Stimulated activated CD8-positive, alpha-beta memory T cell treated with anti-CD3 and anti-CD28 coated beads, Interleukin-4, amount 100 ng/mL, for 24 hours (primary cell): ENCODE measurements at places on chromosomes 16 and 17.

GRCh38 chr16:11510178-11510973 is 76.3 kb downstream of the LITAF start:
- DNase-seq, result no peak

DNA sequence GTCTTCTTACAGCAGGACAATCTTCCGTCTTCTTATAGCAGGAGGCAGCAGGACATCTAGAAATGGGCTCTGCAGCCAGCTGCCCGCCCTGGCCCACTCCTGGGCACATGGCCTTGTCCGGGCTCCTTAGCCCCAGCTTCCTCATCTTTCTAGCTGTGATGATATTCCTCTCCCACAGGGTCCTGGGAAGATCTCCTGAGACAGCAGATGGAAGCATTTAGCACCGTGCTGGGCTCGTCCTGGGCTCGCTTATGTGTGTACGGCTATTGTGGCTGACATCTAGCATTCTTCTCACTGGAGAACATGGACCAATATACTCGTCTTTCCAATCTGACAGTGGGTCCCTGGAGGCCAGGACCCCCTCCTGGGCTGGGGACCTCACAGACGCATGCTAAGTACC is 48.5 kb downstream of the TIMM22 start:
- no peak for DNase-seq

GRCh38 chr17:78387977-78388941 is 9.8 kb downstream of the PGS1 start:
- DNase-seq, result no peak

- no peak for DNase-seq
Measured at GRCh38 chr17:83155128-83156121, 76.0 kb downstream of the METRNL start.

DNA sequence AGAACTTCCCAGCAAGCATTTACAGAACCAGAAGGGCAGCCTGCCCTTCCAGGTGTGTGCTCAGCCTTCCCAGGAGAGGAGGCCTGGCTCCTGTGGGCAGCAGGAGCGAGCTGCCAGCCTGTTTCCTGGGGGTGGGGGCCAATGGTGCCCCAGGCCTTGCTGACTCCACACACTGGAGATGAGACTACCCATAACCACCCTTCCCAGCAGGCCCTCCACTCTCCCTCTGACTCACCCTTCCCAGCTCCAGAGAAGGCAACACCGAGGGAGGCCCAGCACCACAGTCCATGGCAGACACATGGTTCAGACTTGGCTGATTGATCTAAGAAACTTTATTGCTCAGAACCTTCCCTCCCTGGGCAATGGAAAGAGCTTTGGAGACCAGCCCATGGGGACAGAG is 1.8 kb upstream of the PRSS53 start:
- no peak for DNase-seq

- DNase-seq, result no peak
Measured at GRCh38 chr16:19687279-19687678, 30.7 kb downstream of the KNOP1 start.

DNA sequence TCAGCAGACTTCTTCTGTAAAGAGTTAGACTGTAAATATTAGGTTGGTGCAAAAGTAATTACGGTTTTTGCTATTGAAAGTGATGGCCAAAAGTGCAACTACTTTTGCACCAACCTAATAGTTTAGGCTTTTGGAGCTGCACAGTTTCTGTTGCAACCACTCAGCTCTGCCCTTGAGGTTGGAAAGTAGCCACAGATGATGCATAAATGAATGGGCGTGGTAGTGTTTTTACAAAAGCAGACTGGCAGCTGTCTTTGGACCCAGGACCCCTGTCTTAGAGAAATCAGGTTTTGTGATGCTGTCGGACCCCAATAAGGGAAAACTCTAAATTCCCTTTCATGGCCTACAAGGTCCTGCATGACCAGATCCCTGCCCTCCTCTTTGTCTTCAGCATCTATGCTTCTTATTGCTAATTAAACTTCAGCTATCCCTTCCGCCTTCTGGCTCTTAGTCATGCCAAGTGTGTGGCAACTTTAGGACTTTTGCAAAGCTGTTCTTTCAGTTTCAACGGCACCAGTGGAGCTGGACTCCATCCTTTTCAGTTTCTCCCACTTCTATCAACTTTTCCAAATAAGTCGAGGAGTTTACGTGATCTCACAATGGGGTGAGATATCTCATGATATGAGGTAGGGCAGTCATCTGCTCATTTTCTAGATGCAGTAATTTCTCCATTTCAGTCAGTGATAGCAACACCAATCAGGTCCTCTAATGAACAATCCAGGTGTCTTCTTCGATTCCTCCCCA is 232.3 kb downstream of the XYLT1 start:
- no peak for DNase-seq

DNA sequence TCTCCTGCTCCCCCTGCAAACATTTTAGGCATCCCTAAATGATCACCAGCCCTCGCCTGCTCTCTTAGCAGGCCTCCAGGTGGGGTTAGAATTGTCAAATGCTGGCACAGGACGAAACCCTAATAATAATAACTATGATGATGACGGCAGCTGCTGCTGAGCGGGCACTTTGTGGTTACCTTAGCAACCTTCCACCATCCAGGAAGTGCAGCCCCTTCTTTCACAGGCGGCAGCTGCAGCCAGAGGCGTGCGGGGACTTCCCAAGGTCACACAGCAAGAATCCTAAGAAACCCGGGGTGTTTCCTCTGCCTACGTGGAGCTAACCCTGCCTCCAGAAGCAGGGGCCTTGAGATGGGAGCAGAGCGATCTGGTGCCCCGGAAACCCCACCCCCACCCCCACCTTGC is 22.4 kb upstream of the EIF1 start:
- DNase-seq, result peak; percentile 47

GRCh38 chr17:42918902-42919521 is 18.4 kb downstream of the G6PC1 start:
- DNase-seq, result no peak

- DNase-seq, result no peak
Measured at GRCh38 chr16:17757808-17758207, 287.0 kb upstream of the XYLT1 start.

DNA sequence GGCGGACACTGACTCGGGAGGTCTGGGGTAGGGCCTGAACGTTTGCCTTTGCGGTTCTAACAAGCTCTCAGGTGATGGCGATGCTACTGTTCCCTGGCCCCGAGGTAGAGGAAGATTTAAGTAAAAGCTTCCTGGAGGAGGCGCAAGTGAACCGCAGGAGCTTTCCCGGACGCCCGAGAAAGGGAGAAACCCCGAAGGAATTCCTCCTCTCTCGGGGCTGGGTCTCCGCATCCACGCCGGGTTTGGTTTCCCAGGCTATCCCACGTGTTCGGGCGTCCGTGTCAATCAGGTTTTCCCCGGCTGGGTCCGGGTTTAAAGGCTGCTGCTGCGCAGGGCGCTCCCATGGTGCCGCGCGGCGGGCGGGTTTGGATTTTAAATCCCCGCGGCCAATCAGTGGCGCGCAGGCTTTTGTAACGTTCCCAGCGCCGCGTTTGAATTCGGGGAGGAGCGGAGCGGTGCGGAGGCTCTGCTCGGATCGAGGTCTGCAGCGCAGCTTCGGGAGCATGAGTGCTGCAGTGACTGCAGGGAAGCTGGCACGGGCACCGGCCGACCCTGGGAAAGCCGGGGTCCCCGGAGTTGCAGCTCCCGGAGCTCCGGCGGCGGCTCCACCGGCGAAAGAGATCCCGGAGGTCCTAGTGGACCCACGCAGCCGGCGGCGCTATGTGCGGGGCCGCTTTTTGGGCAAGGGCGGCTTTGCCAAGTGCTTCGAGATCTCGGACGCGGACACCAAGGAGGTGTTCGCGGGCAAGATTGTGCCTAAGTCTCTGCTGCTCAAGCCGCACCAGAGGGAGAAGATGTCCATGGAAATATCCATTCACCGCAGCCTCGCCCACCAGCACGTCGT is at the start of gene PLK1:
TSS of gene PLK1 (plus strand) at position 460 of the 844 bp plus-strand sequence. CDS start at position 504, 44 bp downstream.
- peak; percentile 60 for DNase-seq

DNA sequence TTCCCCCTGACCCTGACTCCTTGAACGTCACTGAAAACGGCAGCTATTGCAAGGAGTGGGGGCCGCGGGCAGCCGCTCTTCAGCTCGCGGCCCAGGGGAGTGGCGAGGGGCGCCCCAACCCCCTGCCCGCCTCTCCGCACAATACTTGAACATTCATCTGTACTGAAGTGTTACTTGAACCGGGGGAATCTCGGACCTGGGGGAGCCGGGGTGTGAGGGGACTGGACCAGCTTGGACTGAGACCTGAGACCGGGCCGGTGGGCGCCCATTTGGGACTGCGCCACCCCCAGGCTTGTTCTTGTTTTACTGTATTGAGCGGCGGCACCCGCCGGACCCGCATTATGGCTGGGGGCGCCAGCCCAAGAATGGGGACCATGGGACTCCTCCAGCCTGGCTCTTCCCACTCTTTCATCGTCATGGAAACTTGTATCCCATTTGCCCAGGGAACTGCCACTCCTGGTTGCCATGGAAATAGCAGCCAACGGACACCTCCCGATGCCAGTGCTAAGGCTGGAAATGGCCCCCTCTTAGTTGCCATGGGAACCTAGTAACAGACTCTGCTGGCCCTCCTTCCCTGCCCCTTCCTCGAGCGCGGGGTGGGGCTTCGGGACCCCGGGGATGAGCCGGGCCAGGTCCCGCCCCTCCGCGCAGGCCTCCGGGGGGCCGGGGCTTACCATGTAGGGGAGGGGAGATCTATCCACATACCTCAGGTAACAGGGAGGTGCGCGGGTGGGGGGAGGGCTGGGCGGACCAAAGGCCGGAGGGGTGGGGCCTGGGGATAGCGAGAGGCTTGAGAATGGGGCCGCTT is 805 bp upstream of the ORAI3 start:
- no peak for DNase-seq

DNA sequence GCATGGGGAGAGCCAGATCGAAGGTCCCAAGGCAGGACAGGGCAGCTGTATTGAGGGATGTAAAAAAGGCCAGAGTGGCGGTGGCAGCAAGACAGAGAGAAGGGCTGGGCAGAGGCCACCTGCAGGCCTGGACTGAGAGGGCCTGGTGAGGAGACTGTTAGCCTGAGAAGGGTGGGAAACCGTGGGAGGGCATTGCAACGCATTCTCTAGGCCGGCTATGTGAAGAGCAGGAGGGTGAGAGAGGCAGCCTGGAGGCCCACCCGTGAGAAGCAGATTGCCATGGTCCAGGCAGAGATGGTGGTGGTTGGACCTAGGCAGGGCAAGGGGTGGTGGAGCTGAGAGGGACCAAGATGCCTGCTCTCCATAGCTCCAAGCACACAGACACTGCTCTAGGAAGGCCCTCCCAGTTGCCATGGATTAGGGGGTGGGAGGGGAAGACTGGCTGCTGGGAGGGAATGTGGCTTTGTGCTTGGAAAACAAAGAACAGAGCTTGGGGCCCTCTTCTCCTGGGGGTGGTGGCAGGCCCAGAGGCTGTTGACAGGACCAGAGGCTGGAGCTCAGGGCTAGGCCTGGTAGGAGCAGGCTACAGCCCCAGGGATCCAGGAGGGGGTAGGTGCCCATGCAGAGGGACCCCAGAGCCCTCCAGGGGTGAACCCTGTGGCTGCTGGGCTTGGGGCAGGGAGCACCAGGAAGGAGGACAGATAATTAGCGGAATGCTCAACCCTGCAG is 12.4 kb upstream of the TCAP start:
- no peak for DNase-seq

GRCh38 chr16:3234543-3234856 is 458 bp downstream of the ZNF200 start:
- DNase-seq, result no peak

DNA sequence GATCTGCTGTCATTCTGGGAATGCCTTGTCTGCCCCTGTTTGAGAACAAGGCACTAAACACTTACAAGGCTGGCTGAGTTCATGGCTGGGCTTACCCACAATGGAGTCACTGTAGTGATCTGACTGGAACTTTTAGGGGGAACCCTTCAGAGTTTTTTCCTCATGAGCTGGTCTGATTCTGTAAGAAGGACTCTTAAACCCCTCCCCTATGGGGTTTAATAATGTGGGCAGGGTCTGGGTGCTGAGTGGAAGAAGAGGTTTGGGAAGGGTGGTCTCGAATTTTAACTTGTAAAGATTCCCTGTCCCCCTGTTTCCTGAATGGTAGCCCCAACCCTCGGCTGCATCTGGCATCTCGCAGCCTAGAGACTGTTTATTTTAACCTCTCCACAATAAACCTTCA is 30.6 kb downstream of the OSBPL7 start:
- DNase-seq, result no peak

- DNase-seq, result no peak
Measured at GRCh38 chr17:57257895-57258851, 1.9 kb downstream of the MSI2 start.

GRCh38 chr17:163514-164098 is 17.8 kb downstream of the DOC2B start:
- DNase-seq, result no peak

GRCh38 chr16:1887711-1888354 is 15.9 kb upstream of the MEIOB start:
- no peak for DNase-seq

- peak; percentile 64 for DNase-seq
Measured at GRCh38 chr16:67311607-67312488, 14.7 kb downstream of the KCTD19 start.

DNA sequence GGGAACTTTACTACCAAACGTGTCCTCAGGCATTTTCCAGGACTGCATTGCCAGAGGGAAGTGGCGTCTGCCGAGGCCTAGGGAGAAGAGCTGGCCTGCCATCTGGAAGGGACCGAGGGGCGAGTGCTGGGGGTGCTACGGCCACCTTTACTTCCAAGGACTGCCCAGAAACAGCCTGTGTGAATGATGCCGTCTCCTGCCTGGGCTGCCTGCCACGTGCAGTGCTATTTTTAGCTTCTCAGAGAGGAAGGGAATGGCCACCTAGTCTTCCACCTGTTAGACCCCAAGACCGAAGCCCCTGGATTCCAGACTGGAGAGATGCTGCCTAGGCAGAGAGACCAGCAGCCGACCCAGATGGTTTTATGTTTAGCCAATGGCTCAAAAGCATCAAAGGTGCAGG is 57.2 kb downstream of the VAC14 start:
- no peak for DNase-seq

DNA sequence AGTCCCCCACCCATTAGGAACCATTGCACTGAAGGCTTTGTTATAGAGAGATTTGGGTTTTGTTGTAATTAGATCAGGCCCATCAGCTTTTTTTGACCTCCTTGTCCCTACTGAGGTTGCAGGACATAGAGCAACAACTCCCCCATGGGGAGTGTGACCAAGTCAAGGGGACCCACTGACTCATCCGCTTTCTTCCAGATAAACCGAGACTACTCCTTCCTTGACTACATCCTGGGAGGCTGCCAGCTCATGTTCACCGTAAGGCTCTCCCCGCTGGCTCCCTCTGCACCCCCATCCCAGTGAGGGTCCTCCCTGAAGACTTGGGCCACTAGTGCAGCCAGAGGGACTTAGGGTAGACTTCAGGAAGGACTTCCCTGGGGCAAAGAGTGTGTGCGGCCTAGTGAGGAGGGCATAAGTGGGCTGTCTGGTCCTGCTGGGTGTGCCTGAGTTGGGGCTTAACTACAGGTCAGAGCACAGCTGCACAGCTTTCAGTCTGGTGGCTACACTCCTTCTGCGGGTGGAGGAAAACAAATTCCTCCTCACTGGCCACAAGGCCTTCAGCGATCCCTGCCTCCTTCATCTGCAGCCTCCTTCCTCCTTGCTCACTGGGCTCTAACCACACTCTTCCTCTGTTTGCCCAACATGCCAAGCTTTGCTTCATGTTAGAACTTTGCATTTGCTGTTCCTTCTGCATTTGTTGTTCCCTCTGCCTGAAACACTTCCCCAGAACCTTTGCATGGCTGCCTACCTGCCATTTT is 31.0 kb downstream of the CPNE2 start:
- DNase-seq, result no peak

- DNase-seq, result no peak
Measured at GRCh38 chr16:57252148-57252721, 7.2 kb downstream of the ARL2BP start.

GRCh38 chr17:78844301-78845005 is 3.8 kb upstream of the USP36 start:
- no peak for DNase-seq

- no peak for DNase-seq
Measured at GRCh38 chr17:4858882-4859260, 25.7 kb downstream of the MINK1 start.
